ENCODE measurements at places on chromosomes 16 and 17.

GRCh38 chr16:57190136-57190535 lies 4.0 kb downstream of the RSPRY1 start:
- no peak for DNase-seq

- no peak for DNase-seq
Observed at GRCh38 chr16:4373356-4373908, 1.8 kb downstream of the VASN start.

DNA sequence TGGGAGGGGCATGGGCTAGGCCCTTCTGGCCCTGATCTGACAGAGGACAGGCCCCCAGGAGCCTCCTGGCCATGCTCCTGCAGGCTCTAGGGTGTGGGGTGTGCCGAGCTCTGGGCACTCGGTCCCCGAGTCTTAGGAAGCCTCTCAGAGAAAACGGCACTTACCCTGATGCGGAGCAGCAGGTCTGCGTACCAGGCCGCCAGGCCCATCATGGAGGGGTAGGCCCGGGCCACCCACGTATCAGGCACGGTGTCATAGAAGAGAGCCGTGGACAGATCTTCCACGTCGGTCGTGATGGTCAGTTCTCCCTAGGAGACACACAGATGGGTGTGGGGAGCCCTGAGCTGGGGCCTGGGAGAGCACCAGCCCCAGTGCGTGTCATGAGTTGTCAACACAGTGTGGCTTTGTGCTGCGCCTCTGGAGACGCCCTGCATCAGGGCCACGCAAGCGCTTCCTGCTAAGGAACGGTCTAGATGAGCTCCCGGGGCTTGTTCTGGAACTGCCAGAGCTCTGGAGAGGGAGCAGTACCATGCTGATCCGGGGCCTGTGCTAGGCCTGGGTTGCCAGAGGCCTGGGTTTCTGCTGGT lies 47.9 kb downstream of the PGS1 start:
- DNase-seq: no peak

DNA sequence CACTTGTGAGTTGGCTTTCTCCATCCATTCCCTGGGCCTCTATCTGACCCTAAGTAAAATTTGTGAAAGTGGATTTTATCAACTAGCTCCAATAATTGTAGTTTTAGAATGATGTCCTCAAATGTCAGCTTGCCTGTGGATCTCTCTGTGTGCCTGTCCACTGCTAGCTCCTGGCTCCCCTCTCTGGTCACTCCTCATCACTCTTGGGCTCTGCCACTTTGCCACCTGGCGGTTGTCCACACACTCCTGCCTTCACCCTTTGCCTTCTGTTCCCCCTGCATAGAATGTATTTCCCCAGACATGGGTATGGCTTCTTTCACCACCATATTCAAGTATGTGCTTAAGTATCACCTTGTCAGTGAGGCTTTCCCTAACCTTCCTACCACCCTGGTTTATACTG lies 19.8 kb downstream of the ANKFN1 start:
- DNase-seq: no peak

DNA sequence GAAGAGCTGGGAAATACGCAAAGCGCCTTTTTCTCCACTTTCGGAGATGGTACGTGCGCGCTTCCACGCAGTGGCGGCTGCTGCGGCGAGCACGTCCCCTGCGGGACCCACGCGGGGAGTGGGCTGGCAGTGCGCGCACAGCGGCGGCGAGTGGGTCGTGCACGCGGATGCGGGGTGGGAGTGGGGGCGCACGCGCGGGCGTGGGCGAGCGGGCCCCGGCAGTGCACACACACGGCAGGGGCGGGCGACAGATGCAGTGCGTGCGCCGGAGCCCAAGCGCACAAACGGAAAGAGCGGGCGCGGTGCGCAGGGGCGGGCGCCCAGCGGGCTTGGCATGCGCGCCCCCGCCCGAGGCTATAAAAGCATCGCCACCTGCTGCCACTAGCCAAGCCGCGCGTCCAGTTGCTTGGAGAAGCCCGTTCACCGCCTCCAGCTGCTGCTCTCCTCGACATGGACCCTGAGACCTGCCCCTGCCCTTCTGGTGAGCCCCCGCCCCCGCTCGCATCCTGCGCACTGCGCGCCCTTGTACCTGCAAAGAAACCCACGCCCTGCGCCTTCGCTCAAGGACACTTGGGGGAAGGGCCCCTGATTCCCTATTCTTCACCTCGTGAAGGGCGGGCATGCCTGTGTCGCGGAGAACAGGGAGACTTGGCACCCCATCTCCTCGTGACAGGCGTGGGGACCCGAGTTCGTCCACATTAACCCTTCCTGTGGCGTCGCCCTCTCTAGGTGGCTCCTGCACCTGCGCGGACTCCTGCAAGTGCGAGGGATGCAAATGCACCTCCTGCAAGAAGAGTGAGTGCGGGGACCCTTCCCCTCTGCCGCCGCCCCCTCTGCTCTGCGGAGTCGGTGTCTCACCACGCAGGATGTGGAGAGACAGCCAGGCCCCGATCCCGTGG lies at the start of gene MT3:
Gene MT3, plus strand, starts transcription at position 388 of the 899 bp plus-strand sequence. Its CDS starts 63 bp downstream, at position 451.
- DNase-seq: no peak

DNA sequence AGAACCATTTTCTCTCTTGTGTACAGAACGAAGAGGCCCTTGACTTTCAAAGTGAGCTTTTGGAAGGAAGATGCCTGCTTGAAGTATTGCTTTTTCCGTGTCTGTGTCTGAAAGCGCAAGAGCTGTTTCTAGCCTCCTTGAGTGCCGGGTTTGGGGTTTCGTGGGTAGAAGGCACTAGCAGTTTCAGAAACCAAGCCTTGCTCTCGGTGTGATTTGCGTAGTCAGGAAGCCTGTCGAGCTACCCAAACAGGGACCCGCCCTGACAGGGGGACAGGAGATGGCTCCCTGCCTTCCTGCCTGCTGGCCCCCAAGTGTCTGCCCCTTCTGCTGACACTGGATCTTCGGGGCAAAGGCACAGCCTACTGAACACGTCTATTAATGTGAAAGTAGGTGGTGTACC lies 322.0 kb downstream of the MAF start:
- DNase-seq: peak; percentile 53
